Osteoblast (primary cell): ENCODE measurements at places on chromosomes 11 and 22. TPM values are rescaled to one million over a fixed set of nuclear protein-coding genes. Genes with fewer than 3 reads are reported as not detected.
A peak's percentile ranks its signal among the peaks of the same experiment; 100 is the strongest.

- DNase-seq, result no peak
Observed at GRCh38 chr11:72807792-72808191, 6.4 kb upstream of the ATG16L2 start.

DNA sequence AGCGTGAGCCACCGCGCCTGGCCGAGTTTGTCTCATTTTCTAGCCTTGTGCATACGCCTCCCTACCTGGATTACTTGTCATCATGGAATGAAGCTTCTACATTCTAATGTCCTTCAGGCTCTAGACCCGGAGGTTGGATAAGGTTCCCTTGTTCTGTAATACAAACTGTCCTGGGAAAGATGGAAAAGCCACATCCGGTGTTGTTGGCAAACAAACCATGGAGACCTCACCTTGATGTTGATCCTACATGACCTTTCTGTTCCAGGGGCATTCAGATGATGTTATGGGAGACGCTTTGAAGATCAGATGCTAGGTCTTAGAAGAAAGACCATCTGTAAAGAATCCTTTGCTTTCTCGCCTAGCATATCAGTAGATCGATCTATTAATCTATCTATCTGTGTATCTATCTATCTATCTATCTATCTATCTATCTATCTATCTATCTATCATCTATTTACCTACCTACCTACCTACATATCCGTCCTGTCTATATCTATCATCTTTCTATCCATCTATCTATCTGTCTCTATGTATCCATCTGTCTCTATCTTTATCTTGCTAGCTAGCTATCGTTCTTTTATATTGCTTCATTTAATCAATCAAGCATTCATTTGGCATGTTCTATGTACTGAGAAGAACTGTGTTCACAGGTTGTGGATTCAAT is 46.3 kb upstream of the GRK3 start:
- no peak for DNase-seq

Gene WT1
- total RNA-seq, result under 0.01 TPM in 1 of 2 replicates, not detected in the other

DNA sequence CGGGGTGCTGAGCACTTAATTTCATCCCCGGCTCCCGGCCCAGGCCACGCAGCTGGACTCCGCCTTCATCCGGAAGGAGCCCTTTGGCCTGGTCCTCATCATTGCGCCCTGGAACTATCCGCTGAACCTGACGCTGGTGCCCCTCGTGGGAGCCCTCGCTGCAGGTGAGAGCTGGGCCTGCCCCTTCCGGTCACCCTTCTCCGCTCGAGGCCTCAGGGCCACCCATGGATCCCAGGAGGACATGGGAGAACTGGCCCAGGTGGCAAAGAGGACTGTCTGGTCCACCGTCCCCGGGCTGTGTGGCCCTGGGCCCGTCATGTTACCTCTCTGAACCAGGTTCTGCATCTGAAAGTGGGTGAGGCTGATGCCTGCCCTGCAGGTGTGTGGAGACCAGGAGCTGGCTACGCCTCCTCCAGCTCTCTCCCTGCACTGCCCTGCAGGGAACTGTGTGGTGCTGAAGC is 8.6 kb downstream of the ALDH3B1 start:
- no peak for DNase-seq

- no peak for DNase-seq
Observed at GRCh38 chr11:65085446-65085845, 1.4 kb downstream of the ZFPL1 start.

Gene LRP4
- total RNA-seq, result 1.5 and 2.2 TPM in 2 replicates

DNA sequence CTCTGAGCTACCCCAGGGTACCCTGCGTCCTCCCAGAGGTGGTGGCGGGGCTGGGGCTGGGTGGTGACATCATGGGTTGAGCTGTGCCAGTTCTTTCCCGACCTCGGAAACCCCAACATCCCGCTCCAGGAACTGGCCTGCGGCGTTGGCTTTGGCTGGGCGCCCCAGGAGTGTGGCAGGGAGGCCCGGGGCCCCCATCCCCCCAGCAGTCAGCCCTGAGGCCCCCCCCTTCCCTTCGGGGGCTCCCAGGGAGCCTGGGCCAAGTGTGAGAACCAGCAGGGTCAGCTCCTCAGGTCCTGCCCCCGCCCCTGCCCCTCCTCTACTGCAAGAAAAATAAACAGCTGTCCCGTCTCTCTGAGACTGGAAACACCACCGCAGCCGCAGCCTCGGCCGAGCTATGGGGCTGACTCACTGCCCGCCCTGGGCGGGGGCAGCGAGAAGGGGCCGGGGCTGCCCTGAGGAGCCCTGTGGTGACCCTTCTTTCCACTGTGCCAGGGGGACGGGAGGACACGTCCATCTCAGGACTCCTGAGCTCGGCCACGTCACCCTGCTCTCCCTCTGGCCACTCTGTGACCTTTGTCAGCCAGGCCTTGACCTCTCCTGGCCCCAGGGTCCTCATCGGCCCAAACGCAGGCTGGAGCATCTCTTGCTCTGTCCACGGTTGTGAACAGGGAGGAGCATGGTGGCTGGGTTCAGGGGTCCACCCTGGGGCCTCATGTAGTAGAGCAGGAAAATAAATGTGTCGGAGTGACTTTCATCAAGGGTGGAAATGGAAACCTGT is 73.4 kb downstream of the WNT7B start:
- DNase-seq, result peak; percentile 97

GRCh38 chr11:6635082-6635932 is 16.1 kb upstream of the TPP1 start:
- DNase-seq, result peak; percentile 89

Gene OSBP2
- 4.3 and 6.8 TPM in 2 replicates for total RNA-seq

GRCh38 chr11:123853038-123853437 is 32.4 kb downstream of the TMEM225 start:
- no peak for DNase-seq

Gene LIMK2
- 25.0 and 29.8 TPM in 2 replicates for total RNA-seq

Gene DRD4
- total RNA-seq, result under 0.01 TPM in 1 of 2 replicates, not detected in the other

DNA sequence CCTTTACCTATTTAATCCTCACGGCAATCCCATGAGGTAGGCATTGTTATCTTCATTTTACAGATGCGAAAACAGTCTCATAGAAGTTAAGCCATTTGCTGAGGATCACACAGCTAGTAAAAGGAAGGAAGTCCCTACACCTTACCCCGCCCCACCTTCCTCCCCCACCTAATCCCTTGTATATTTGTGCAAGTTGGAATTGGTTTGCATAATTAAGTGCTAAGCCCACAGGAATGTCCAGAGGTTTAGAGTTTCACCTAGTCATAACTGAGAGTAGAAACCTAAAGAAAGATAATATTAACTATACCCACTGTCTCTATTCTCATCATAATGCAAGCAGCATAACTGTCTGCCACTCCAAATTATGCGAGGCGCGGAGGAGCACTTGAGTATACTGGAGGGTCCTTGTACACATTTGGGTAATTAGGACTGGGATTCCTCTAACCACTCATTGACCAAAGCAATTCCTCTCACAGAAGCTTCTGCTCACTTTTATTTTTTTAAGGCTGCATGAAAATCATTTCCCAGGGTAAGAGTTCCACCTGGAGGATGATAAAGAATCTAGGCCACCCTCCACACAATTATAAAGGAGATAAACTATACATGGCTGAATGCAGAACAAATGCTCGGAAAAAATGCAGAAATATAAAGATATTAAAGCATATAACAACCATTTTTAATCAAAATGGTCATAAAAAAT is 199.9 kb downstream of the FAM181B start:
- DNase-seq, result no peak

DNA sequence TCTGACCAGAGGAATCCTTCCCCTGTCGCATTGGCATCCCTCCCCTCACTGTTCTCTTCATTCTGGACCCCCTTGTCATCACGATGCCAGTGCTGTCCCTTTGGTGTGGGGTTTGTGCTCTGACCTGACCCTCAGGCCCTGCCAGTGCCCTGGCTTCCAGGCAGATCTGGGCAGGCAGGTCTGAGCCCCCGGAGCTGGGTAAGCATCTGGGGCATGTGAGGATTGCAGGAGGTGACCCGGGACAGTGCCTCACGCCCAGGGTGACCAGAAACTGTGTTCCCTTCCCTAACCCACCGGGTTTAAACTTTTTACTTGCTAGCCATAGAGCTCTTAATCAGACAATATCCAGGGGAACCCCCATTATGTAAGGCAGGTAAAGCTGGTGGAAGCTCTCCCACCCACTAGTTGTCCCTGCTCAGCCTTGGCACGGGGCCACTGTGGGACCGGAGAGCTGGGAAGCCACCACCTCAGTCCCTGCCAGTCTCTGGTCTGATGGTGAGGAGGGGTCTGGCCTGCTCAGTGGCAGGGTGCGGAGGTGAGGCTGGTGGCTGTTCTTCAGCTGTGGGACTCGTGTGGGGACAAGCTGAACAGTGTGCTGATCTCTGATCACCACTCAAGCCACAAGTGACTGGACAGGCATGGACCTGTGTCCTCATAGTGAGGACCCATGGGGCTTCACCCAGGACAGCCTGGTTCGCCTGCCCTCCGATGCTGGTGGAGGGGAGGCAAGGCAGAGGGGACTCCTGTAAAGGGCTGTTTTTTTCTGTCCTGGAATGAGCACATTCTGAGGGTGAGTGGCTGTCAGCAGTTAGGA is 38.0 kb downstream of the BCR start:
- DNase-seq, result no peak
